ENCODE measurements at places on chromosomes 11 and 22. TPM values are rescaled to one million over a fixed set of nuclear protein-coding genes. Genes with fewer than 3 reads are reported as not detected.

The APOBEC3B gene
- 23.4 TPM for total RNA-seq

The GAS2 gene
- 2.2 TPM for total RNA-seq

The OR8B8 gene
- total RNA-seq: not detected

The ZNF195 gene
- total RNA-seq: 15.6 TPM

The GRIK4 gene
- not detected for total RNA-seq

The CATSPERZ gene
- not detected for total RNA-seq

The OR52N4 gene
- not detected for total RNA-seq

The ELFN2 gene
- 1.3 TPM for total RNA-seq

The KCTD14 gene
- total RNA-seq: 6.9 TPM

The SHANK3 gene
- total RNA-seq: 0.50 TPM

The NCF4 gene
- not detected for total RNA-seq

The F2 gene
- not detected for total RNA-seq

The P2RY2 gene
- 0.17 TPM for total RNA-seq

The OR4D5 gene
- total RNA-seq: not detected

The CD248 gene
- total RNA-seq: 41.8 TPM

The MYO7A gene
- total RNA-seq: not detected

The SCARF2 gene
- 31.7 TPM for total RNA-seq

The IGSF22 gene
- under 0.01 TPM for total RNA-seq

The LRRC10B gene
- not detected for total RNA-seq

The CNIH2 gene
- 0.89 TPM for total RNA-seq

The USP2 gene
- 0.84 TPM for total RNA-seq

The SLC29A2 gene
- 3.7 TPM for total RNA-seq

The OR51E2 gene
- total RNA-seq: not detected

The DEFB131B gene
- not detected for total RNA-seq

The AMOTL1 gene
- total RNA-seq: 19.2 TPM

The SLN gene
- total RNA-seq: not detected

The LRRN4CL gene
- 10.9 TPM for total RNA-seq

The ENTHD1 gene
- not detected for total RNA-seq

The OR8G5 gene
- total RNA-seq: not detected

The OR51E1 gene
- not detected for total RNA-seq

The CD3E gene
- not detected for total RNA-seq

The LIF gene
- total RNA-seq: 2.4 TPM

The SESN3 gene
- 3.9 TPM for total RNA-seq

The HORMAD2 gene
- total RNA-seq: not detected

The PRR33 gene
- not detected for total RNA-seq

The MUC15 gene
- 0.17 TPM for total RNA-seq

The TEAD1 gene
- 52.3 TPM for total RNA-seq

The STK33 gene
- 5.9 TPM for total RNA-seq

The MS4A6E gene
- total RNA-seq: not detected

The BET1L gene
- total RNA-seq: 32.9 TPM

The LDHAL6A gene
- 0.17 TPM for total RNA-seq

The SCGB2A2 gene
- not detected for total RNA-seq

The OR4C3 gene
- total RNA-seq: not detected

The PVALB gene
- not detected for total RNA-seq

The PRODH gene
- total RNA-seq: not detected

The TRIM64 gene
- total RNA-seq: not detected

Data from bronchus fibroblast of lung (primary cell).